ENCODE measurements at places on chromosomes 4 and X.

- no peak for DNase-seq
Measured at GRCh38 chrX:155957843-155958242, 39.7 kb upstream of the IL9R start.

DNA sequence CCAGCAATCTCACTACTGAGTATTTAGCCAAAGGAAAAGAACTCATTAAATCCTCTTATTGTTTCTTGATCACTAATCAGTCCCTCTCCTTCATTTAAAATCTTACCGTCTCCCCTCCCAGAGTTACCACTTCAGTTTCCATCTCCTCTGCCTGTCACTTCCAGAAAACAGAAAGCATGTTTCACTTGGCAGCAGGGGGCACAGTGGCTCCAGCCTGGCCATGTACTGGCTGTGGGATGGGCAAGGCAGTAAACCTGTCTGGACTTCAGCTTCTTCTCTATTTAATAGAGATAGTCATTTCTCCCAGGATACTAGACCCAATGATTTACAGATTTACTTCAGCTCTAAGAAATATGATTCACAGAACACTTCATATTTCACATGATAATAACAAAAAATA lies 63.2 kb downstream of the CD40LG start:
- no peak for DNase-seq

GRCh38 chr4:118994030-118994429 lies 105.4 kb downstream of the SYNPO2 start:
- no peak for DNase-seq

- DNase-seq = no peak
Measured at GRCh38 chrX:80335062-80335830, 85.0 kb upstream of the TENT5D start.

- DNase-seq = no peak
Measured at GRCh38 chrX:49171752-49172279, at the start of gene PLP2. Gene PLP2, plus strand, starts transcription at chrX:49171898. Its CDS starts 103 bp downstream, at chrX:49172001.

DNA sequence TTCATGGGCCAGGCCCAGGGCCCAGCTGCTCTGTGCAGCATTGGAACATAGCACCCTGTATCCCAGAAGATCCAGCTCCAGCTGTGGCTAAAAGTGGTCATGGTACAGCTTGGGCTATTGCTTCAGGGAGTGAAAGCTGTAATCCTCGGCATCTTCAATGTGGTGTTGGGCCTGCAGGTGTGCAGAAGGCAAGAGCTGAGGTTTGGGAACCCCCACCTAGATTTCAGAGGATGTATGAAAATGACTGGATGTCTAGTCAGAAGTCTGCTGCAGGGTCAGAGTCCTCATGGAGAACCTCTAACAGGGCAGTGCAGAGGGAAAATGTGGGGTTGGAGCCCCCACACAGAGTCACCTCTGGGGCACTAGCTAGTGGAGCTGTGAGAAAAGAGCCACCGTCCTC lies 341.7 kb downstream of the PPP3CA start:
- DNase-seq = no peak
